ENCODE measurements at places on chromosomes 4 and X. TPM values are rescaled to one million over a fixed set of nuclear protein-coding genes. Genes with fewer than 3 reads are reported as not detected.

DNA sequence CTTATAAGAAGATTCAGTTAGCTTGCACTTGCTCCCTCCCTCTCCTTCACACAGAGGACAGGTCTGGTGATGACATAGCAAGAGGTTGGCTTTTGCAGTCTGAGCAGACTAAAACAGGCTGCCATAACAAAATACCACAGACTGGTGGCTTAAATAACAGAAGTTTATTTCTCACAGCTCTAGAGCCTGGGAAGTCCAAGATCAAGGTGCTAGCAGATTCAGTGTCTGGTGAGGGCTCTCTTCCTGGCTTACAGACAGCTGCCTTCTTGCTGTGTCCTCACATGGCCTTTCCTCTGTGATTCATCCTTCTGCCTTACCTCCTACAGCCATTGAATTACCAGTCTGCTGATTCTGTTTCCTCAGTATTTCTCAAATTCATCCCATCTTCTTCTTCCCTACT, 13.1 kb downstream of the RP2 start:
- H3K27ac ChIP-seq, result peak overlapping the region; percentile 89
- no peak overlapping the region for H3K4me3 ChIP-seq
- H3K4me1 ChIP-seq, result peaks cover 17% of the 10 kb centered on the region
- no peak for DNase-seq

DNA sequence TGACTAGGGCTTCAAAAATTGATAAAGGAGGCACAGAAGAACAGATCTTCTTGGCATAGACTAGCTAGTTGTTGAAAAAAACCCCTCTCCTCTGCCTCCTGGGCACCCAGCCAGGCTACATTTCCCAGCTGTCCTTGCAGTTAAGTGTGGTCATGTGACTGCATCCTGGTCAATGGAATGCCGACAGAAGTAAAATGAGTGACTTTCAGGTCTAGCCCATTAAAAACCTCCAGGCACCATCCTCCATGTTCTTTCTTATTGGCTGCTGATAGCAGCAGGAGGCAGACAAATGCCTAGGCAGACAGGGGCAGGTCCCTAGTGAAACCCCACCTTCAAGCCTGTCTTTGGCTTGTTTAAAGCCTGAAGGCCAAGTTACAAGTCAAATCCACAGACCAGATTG, 35.3 kb downstream of the ATXN3L start:
- no peak for DNase-seq
- peaks cover 54% of the 10 kb centered on the region for H3K4me1 ChIP-seq
- H3K27ac ChIP-seq, result no peak overlapping the region
- no peak overlapping the region for H3K4me3 ChIP-seq
- no peaks in the 10 kb centered on the region for H3K27me3 ChIP-seq

Gene BEX1
- 6.0 TPM for total RNA-seq

DNA sequence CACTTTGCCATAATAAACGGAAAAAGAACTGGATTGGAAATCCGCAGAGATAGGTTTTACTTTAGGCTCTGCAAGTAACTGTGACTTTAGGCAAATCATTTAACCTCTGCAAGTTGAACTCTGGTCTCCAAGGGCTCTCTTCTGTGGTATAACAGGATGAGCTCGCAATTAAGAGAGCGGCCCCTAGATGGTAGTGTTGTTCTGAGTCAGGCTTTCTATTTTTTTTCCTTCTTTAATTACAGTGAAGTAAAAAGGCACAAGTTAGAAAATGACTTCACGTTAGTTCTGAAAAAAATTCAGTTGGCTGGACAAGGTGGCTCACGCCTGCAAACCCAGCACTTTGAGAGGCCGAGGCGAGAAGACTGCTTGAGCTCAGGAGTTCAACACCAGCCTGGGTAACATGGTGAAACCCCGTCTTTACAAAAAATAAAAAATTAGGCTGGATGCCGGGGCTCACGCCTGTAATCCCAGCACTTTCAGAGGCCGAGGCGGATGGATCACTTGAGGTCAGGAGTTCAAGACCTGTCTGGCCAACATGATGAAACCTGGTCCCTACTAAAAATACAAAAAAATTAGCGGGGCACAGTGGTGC, 18.0 kb downstream of the RPS3A start:
- H3K4me3 ChIP-seq, result no peak overlapping the region
- no peaks in the 10 kb centered on the region for H3K27me3 ChIP-seq
- H3K4me1 ChIP-seq, result peaks cover 23% of the 10 kb centered on the region

DNA sequence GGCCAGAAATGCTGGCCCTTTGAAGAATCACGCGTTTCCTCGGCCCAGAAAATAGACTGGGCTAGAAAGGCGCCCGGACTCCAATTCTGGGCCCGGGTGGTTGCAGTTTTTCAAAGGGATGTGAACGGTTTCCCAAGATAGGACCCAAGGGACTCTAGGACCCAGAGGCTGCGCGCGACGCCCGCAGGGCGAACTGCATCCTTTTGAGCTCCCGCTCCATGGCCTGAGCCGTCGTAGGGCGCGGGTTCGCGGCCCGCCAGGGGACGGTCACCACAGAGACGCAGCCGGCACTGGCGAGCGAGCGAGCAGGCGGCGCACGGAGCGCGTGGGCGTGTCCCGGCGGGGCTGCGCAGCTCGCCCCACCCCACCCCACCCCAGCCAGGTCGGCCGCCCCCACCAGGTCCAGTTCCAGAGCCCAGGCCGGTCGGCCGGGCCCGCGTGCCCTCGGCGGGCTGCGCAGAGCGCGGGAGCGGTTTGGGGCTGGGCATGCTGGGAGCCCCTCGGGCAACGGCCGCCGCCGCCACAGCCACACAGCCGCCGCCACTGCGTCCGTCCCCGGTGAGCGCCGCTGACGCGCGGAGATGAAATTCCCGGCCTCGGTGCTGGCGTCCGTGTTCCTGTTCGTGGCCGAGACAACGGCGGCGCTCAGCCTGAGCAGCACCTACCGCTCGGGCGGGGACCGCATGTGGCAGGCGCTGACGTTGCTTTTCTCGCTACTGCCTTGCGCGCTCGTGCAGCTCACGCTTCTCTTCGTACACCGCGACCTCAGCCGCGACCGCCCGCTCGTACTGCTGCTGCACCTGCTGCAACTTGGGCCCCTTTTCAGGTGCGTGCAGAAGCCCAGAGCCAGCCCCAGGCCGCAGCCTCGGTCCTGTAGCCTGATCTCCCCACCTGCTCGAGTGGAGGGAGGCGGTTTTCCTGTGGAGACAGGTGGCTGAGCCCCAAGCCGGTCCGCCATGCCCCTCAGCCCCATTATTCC, at the start of gene XK:
XK (plus strand) TSS at position 411 of the 979 bp plus-strand sequence; CDS start at position 582, 171 bp downstream.
- peaks cover 8% of the 10 kb centered on the region for H3K27me3 ChIP-seq
- peaks cover 7% of the 10 kb centered on the region for H3K4me1 ChIP-seq
- H3K4me3 ChIP-seq, result peak within 1 kb of the TSS; percentile 66

Gene VCX3A
- not detected for total RNA-seq

- no peaks in the 10 kb centered on the region for H3K36me3 ChIP-seq
- H3K4me3 ChIP-seq, result no peak overlapping the region
- no peaks in the 10 kb centered on the region for H3K27me3 ChIP-seq
- no peak for DNase-seq
- H3K27ac ChIP-seq, result peak overlapping the region; percentile 59
- H3K4me1 ChIP-seq, result peaks cover 6% of the 10 kb centered on the region
These were observed 62.3 kb downstream of the STAG2 start for GRCh38 chrX:124023838-124024238.

GRCh38 chr4:76943129-76943620, 6.4 kb upstream of the SEPTIN11 start:
- H3K4me1 ChIP-seq, result peaks cover 47% of the 10 kb centered on the region
- peaks cover 21% of the 10 kb centered on the region for H3K36me3 ChIP-seq
- no peak overlapping the region for H3K27ac ChIP-seq
- H3K27me3 ChIP-seq, result no peaks in the 10 kb centered on the region

DNA sequence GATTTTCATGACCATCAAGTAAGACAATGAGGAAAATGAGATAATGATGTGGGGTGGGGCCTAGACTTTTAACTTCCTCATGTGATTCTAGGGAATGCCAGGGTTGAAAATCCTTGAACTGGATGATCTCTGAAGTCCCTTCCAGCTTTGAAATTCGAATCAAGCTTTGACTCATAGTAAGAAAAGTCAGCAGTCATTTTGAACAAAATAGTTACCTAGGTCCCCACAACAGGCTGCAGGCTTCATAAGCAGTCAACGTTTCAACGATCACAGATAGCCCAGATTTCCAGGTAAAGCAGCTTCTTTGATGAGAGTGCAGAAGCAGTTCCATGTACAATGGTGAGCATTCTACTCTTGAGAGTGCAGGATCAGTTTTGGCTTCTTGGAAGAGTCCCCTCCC, 93.7 kb downstream of the GRIA3 start:
- H3K4me1 ChIP-seq, result no peaks in the 10 kb centered on the region
- no peak for DNase-seq
- H3K36me3 ChIP-seq, result no peaks in the 10 kb centered on the region
- H3K27me3 ChIP-seq, result no peaks in the 10 kb centered on the region
- H3K27ac ChIP-seq, result no peak overlapping the region

- peaks cover 8% of the 10 kb centered on the region for H3K36me3 ChIP-seq
- no peak for DNase-seq
- H3K4me1 ChIP-seq, result peaks cover 66% of the 10 kb centered on the region
- no peaks in the 10 kb centered on the region for H3K27me3 ChIP-seq
- peak overlapping the region; percentile 42 for H3K4me3 ChIP-seq
These were observed 5.5 kb downstream of the USO1 start for GRCh38 chr4:75729836-75730235.

Gene UGT2A1
- total RNA-seq, result not detected

- H3K4me3 ChIP-seq, result no peak overlapping the region
- peaks cover 3% of the 10 kb centered on the region for H3K36me3 ChIP-seq
- no peaks in the 10 kb centered on the region for H3K4me1 ChIP-seq
- DNase-seq, result no peak
- no peak overlapping the region for H3K27ac ChIP-seq
These were observed 16.9 kb upstream of the TMEM165 start for GRCh38 chr4:55378617-55379467.

Gene GLRA2
- total RNA-seq, result not detected

Gene HSD17B13
- total RNA-seq, result not detected

Gene PPARGC1A
- total RNA-seq, result 2.2 TPM

DNA sequence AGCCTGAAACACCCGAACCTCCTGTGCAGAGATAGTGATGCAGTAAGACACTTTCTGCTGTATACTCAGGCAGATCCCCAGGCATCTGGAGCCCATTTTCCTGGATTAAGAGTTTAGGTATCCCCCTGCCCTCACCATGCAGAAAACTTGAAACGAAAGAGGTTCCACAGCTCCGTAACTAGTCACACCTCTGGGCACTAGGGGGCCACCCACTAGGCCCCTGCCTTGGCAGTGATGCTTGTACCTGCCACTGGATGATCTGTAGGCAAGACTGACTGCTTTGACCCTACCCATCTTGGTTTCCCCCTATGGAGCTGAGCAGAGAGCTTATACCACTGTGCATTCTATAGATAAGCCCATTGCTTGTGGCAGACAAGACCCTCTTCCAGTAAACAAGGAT, 940.6 kb downstream of the PCDH19 start:
- H3K27me3 ChIP-seq, result no peaks in the 10 kb centered on the region
- H3K27ac ChIP-seq, result no peak overlapping the region
- no peaks in the 10 kb centered on the region for H3K36me3 ChIP-seq
- H3K4me1 ChIP-seq, result no peaks in the 10 kb centered on the region
- DNase-seq, result peak; percentile 38

DNA sequence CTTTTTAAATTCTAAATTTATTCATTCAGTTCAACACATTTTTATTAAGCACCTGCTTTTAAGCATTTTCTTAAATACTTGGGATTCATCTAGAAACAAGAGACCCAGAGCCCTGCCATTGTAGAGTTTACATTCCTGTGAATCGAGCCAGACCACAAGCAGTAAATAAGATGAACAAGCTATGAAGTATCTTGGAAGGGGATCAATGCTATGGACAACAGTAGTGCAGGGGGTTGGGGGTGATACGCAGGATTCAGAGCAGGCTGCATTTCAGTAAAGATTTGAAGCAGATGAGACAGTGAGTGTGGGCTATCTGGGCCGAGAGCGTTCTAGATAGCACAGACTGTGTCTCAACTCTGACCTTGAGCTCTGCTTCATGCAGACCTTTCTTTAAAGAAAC, 35.1 kb downstream of the CLDN22 start:
- H3K27me3 ChIP-seq, result no peaks in the 10 kb centered on the region
- H3K4me1 ChIP-seq, result no peaks in the 10 kb centered on the region
- H3K36me3 ChIP-seq, result peaks cover 33% of the 10 kb centered on the region
- H3K4me3 ChIP-seq, result no peak overlapping the region

Gene TRMT10A
- total RNA-seq, result 4.2 TPM

- no peaks in the 10 kb centered on the region for H3K36me3 ChIP-seq
- H3K27ac ChIP-seq, result no peak overlapping the region
These were observed 31.3 kb upstream of the ARHGEF38 start for GRCh38 chr4:105520819-105521790.

Gene NSUN7
- total RNA-seq, result 2.4 TPM

DNA sequence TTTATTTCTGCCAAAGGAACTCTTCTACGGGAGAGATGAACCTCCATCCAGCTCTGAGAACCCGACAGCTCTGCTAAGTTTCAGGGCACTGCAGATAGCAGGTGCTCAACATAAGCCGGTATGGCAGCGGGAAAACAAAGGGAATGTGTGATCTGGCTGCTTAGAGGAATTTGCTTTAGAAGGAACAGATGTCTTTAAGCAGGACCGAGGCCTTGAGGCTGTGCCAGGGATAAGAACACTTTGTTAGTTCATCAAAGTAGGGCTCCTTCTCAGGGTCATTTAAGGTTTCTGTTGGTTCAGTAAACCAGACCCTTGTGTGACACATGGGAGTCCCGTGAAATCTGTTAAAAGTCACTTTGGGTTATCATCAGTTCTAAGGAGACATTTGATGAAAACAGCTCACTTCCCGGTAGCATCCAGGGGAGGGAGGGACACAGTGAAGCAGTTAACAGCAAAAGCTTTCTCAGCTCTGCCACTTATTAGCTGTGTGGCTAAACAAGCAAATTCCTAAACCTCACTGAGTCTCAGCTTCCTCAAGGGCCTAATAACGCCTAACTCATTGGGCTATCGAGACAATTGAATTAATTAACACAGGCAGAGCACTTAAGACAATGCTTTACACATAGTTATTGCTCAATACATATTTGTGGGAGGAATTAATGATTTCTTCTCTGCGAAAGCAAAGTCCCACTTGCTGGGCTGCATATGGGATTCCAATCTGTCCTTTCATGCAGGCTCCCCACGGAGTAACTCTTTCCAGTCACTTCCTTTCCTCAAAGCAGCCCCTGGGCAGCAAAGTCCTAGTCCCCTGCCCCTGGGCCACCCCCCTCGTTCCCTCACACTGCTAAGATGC, 2.9 kb upstream of the FTSJ1 start:
- peak overlapping the region; percentile 29 for H3K27ac ChIP-seq
- no peaks in the 10 kb centered on the region for H3K27me3 ChIP-seq
- DNase-seq, result no peak

Gene FOXR2
- not detected for total RNA-seq

Gene BEX2
- 7.3 TPM for total RNA-seq
